ENCODE measurements at places on chromosomes 7 and 10.

DNA sequence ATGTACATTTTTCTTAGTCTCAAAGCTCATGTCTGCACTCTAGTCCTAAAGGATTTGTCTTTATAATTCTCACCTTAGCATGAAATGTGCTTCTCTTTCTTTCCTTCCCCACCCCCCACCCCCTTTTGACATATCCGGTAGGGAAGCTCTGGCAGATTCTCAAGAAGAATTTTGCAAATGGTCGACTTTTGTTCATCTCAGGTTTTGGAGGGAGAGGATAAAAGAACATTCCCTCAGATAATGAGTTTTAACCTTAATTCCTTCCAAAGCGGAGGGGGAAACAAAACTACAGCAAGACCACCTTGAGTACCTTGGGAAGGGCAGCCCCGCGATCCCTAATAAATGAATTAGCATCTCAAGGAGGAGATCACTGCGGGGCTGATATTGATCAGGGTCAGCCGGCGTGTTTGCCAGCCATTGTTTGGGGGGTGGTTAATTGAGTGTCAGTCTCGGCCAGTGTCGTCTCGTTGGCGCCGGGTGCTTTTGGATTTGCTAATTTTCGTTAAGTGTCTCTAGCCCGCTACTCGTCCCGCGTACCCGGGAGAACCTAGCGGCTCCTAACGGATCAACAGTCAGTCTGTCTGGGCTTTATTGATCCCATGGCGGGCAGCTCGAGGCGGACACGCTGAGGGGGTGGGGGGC, 874 bp upstream of the BAMBI start:
- H3K4me1 ChIP-seq: peaks cover 14% of the 10 kb centered on the region
- peaks cover 17% of the 10 kb centered on the region for H3K27me3 ChIP-seq
- H3K4me3 ChIP-seq: peak overlapping the region; percentile 78
- no peaks in the 10 kb centered on the region for H3K36me3 ChIP-seq

DNA sequence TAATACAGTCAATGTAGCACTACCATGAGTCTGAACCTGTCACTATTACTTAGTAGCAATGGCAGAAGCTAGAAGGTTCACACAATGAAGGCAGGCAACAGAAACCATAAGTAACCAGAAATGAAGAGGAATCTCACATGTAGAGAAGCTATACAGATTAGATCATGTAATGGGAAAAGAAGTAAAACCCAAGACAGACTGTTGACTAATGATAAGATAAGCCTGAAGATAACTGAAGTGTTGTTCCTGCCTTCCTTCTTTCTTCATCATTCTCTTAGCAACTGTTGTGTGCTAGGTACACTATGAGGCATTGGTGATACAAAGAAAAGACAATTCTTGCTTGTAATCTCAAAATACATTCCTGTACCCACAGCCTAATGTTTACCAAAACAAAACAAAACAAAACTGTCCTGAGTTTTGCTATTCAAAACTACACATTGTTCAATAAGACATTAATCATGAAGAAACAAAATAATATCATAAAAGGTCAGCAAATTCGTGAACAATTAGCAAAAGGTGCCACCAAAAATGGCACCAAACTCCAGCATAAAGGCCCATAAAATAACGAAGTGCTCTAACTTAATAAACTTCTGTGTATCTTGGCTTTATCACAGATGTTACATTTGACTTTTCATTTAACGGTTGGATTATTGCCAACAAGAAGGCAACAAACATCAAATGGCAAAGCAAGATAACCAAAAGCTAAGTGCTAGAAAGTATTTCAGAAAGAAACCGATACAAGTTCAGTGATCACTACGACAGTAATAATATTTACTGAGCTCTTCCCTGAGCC, 27.1 kb downstream of the ZNF800 start:
- H3K4me3 ChIP-seq: no peak overlapping the region
- peaks cover 8% of the 10 kb centered on the region for H3K36me3 ChIP-seq
- no peak overlapping the region for H3K27ac ChIP-seq
- H3K4me1 ChIP-seq: peaks cover 7% of the 10 kb centered on the region
- H3K27me3 ChIP-seq: no peaks in the 10 kb centered on the region
- DNase-seq: no peak

GRCh38 chr7:106358103-106358663, 73.4 kb upstream of the NAMPT start:
- H3K27me3 ChIP-seq: peaks cover 9% of the 10 kb centered on the region
- DNase-seq: no peak
- no peaks in the 10 kb centered on the region for H3K36me3 ChIP-seq
- H3K4me1 ChIP-seq: no peaks in the 10 kb centered on the region
- no peak overlapping the region for H3K4me3 ChIP-seq
- no peak overlapping the region for H3K27ac ChIP-seq

GRCh38 chr7:44477063-44477830, 13.2 kb downstream of the NUDCD3 start:
- DNase-seq: peak; percentile 59
- peaks cover 20% of the 10 kb centered on the region for H3K4me1 ChIP-seq
- H3K36me3 ChIP-seq: peaks cover 29% of the 10 kb centered on the region
- no peak overlapping the region for H3K27ac ChIP-seq
- no peaks in the 10 kb centered on the region for H3K27me3 ChIP-seq
- no peak overlapping the region for H3K4me3 ChIP-seq

DNA sequence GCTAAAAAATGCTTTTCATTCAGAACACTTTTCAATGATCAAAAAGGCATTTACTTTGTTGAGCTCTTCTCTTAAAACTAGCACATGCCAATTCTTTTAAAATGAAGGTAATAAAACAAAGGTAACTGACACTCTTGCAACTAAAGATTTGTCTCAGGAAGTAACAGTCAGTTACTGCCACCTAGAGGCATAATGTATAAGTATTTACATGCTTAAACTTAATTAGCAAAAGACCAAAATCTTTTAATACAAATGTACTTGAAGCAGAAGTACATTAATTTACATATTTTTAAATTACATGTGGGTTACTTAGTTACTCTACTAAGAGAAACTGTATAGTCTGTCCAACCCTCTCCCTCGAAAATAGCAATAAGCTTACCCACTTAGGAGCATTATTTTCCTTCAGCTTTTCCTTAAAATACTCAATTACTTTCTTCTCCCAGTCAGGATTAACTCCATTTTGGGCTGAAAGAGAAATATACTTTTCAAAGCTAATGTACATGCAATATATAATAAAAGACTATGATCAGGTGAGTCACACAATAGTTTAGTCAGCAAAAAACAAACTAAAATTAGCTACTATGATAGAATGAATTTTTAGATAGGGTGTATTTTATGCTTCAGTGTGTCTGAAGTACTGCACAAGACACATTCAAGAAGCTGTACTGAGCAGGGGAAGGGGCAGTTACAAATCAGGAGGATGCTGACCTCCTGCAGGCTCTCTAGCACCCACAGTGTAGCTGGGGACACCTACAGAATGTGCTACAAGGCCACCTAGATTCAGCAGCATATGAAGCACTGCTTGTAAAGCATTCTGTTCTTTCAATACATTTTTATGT, 13.0 kb downstream of the MCMBP start:
- peaks cover 14% of the 10 kb centered on the region for H3K36me3 ChIP-seq
- H3K27ac ChIP-seq: no peak overlapping the region
- no peak for DNase-seq
- H3K4me3 ChIP-seq: no peak overlapping the region
- H3K4me1 ChIP-seq: peaks cover 10% of the 10 kb centered on the region

DNA sequence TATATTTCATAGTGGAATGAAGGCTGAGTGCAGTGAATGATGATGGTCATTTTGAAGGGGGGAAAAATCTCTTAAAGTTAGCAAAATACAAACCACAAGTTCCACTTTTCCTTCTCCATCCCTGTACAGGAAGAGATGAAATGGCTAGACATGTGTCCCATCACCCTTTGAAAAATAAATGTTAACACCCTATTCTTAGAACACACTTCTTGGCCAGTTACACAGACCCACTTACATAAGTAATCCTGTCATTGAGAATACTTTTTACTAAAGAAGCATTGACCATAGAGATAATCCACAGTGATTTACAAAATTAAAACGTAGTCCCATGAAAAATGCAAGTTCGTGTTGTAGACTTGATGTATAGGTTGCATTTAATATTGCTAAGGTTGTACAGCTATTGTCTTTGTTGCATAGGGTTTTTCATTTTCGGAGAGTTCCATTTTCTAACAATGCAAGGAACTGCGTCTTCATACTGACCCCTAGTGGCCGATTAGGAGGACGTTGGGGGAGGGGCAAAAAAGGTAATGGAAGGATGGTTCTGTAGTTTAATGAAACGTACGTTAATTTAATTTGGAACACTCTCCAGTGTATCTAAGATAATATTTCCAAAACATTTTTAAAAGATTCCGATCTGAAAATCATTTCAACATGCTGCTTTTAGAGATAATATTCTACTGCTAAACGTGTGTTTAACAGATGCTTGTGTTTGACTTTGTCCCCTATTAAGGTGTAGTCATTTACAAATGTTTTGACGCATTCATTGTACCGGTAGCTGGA, 60.9 kb downstream of the ARMC3 start:
- DNase-seq: peak; percentile 81
- no peak overlapping the region for H3K4me3 ChIP-seq
- peaks cover 6% of the 10 kb centered on the region for H3K27me3 ChIP-seq
- no peak overlapping the region for H3K27ac ChIP-seq
- peaks cover 6% of the 10 kb centered on the region for H3K4me1 ChIP-seq

DNA sequence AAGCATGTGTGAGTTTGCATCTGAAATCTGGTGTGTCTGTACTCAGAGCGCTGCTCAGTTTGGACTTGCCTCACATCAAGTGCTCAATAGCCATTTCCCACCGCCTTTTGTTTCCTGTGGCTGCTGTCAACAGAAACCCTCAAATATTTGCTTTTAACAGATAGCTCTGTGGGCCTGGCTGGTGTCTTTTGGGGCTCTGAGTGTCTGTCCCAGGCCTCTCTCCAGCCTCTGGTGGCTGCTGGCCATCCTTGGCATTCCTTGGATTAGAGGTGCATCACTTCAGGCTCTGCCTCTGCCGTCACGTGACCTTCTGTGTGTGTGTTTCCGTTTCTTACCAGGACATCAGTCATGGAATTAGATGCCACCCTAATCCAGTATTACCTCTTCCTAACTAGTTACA, 9.3 kb downstream of the YKT6 start:
- H3K27ac ChIP-seq: no peak overlapping the region
- no peak overlapping the region for H3K4me3 ChIP-seq
- peaks cover 29% of the 10 kb centered on the region for H3K36me3 ChIP-seq
- H3K4me1 ChIP-seq: peaks cover 11% of the 10 kb centered on the region
- no peaks in the 10 kb centered on the region for H3K27me3 ChIP-seq
- no peak for DNase-seq

DNA sequence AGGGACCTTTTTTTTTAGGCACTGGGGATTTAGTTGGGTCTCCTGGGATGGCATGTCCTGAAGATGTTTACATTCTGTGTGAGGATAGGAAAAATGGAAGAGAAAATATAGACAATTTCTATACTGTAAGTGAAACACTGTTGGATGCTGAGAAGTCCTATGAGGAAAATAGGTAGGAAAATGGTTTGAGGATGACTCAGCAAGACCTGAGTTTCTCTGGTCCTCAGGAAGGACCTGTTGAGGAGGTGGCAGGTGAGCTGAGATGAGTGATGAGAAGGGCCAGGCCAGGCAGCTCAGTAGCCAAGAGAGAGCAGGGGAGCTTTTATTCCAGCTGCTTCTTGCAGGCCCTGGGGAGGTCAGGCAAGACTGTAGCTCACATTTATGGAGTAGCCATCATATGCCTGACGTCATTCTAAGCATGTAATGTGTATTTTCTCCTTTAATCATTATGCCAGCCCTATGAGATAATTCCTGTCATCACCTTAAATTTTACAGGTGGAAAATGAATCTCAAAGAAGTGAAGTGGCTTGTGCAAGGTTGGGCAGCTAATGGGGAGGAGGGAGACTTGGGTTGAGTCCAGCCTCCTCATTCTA, 19.1 kb upstream of the LRRC18 start:
- DNase-seq: no peak
- H3K36me3 ChIP-seq: peaks cover 36% of the 10 kb centered on the region
- no peaks in the 10 kb centered on the region for H3K27me3 ChIP-seq

- no peak overlapping the region for H3K27ac ChIP-seq
- no peaks in the 10 kb centered on the region for H3K27me3 ChIP-seq
- H3K4me3 ChIP-seq: no peak overlapping the region
- H3K4me1 ChIP-seq: no peaks in the 10 kb centered on the region
- no peak for DNase-seq
Observed at GRCh38 chr10:51815723-51816122, 116.3 kb upstream of the CSTF2T start.

- no peaks in the 10 kb centered on the region for H3K36me3 ChIP-seq
- H3K4me1 ChIP-seq: peaks cover 33% of the 10 kb centered on the region
- DNase-seq: no peak
- peak overlapping the region; percentile 84 for H3K27ac ChIP-seq
Observed at GRCh38 chr7:129225931-129226572, 1.2 kb downstream of the AHCYL2 start.

- no peak overlapping the region for H3K4me3 ChIP-seq
- no peak for DNase-seq
- peaks cover 28% of the 10 kb centered on the region for H3K27me3 ChIP-seq
- H3K4me1 ChIP-seq: no peaks in the 10 kb centered on the region
- H3K36me3 ChIP-seq: no peaks in the 10 kb centered on the region
Observed at GRCh38 chr10:98285416-98285815, 17.4 kb upstream of the LOXL4 start.

DNA sequence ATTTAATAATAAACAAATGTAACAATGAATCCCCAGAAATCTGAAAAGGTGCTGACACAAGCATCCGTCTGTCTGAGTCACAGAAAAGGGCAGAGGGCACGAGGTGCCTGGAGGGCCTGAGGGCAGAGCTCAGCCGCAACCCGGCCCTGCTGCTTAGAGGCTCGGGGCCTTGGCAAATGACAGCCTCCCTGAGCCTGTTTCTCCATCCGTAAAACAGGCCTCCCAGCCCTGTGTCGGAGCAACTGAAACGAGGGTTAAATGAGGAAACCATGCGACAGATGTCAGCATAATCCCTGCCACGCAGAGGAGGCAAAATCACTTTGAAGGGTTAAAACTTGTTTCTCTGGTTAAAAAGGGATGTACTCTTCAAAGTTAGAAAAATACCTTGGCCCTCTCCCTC, 24.9 kb downstream of the NUDT1 start:
- H3K27ac ChIP-seq: no peak overlapping the region
- H3K36me3 ChIP-seq: peaks cover 9% of the 10 kb centered on the region
- H3K27me3 ChIP-seq: no peaks in the 10 kb centered on the region
- peaks cover 3% of the 10 kb centered on the region for H3K4me1 ChIP-seq

- no peaks in the 10 kb centered on the region for H3K36me3 ChIP-seq
- H3K27me3 ChIP-seq: peaks cover 2% of the 10 kb centered on the region
- no peak for DNase-seq
- no peaks in the 10 kb centered on the region for H3K4me1 ChIP-seq
Observed at GRCh38 chr10:34830217-34830822, 15.2 kb upstream of the PARD3 start.

- no peaks in the 10 kb centered on the region for H3K36me3 ChIP-seq
- no peak overlapping the region for H3K4me3 ChIP-seq
- no peak for DNase-seq
Observed at GRCh38 chr10:131041441-131041840, 270.1 kb downstream of the TCERG1L start.

GRCh38 chr10:1747590-1748157, 10.3 kb upstream of the ADARB2 start:
- H3K27me3 ChIP-seq: peaks cover 20% of the 10 kb centered on the region
- H3K27ac ChIP-seq: no peak overlapping the region
- no peak overlapping the region for H3K4me3 ChIP-seq
- peaks cover 2% of the 10 kb centered on the region for H3K4me1 ChIP-seq
- no peak for DNase-seq
- H3K36me3 ChIP-seq: peaks cover 4% of the 10 kb centered on the region

- no peak overlapping the region for H3K4me3 ChIP-seq
- H3K4me1 ChIP-seq: peaks cover 17% of the 10 kb centered on the region
- DNase-seq: no peak
- H3K36me3 ChIP-seq: no peaks in the 10 kb centered on the region
Observed at GRCh38 chr10:5835446-5836095, 22.3 kb upstream of the GDI2 start.
